Activated naive CD8-positive, alpha-beta T cell treated with anti-CD3 and anti-CD28 coated beads for 36 hours (primary cell): ENCODE measurements at places on chromosomes 1 and 21.

DNA sequence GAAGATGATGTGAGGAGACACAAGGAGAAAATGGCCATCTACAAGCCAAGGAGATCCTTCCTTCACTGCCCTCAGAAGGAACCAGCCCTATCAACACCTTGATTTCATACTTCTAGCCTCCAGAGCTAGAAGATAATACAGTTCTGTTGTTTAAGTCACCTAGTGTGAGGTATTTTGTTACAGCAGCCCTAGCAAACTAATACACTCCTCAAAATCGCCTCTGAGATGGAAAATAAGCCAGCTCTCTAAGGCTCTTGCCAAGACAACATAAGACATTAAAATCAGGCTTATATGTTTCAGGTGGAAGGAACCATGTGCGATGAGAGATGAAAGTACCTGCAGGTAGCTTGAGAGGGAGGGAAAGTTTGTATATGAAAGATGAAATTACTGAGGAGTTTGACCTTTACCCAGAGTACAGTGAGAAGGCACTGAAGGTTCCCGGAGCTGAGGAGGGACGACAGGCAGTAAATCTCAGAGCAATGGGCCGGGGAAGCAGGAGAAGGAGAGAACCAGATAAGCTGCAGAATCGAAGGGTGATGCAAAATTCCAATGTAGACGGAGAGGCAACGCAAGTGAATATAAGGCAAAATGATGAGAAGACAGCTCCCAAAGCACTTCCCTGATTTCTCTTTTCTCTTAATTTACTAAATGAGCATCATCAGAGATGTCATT lies 84.7 kb downstream of the HHIPL2 start:
- no peak for DNase-seq

DNA sequence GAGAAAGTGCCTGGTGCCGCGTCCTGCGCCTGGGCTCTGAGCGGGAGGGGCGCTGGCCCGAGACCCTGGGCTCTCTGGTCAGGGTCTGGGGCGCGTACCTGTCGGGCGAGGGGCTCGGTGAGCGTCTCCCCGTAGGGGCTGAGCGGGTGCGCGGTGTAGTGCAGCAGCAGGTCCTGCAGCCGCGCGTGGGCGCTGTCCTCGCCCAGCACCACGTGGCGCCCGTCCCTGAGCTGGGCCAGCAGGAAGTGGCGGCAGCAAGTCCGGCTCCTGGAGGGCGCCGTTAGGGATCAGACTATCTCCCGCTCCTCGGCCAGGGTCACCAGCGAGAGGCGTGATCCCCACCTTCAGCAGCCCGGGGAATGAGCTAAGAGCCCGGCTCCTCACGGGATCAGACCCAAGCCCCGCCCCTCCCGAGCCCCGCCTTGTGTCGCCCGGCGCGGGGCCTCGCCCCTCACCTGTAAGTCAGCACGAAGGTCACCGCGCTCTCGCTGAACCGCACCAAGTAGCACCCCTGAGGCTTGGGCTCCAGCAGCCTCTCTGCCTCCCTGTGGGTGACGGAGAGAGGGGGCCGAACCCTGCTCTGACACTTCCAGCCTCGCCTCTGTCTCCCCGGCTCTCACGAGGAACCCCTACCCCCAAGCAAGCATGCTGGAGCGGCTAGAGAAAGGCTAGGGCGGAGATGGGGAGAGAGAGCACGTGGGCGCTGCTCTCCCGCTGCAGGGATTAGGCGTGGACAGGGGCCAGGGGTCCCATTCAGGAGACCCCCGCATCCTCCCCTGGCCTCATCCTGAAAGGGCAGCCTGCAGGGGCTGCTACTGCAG lies 2.7 kb downstream of the SH2D2A start:
- DNase-seq = peak; percentile 80

DNA sequence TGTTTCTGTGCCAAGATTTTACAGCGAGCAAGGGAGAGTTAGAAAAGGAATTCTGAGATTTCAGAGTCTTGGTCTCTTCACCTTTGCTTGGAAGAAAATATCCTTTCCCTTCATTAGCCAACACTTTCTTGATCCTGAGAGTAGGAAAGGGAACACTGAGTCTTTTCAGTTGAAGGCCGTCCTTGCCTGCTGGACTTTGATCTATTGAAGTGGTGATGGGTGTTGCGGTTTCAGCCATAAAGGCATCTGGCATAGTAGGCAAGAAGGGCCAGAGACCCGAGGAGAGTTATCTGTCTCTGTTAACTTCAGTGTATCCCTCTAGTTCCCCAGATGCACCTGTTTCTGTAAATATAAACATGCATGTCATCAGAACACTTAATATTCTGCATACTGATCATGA lies 9.7 kb downstream of the SELE start:
- no peak for DNase-seq

GRCh38 chr1:182726912-182727311 lies 42.5 kb upstream of the RGS8 start:
- no peak for DNase-seq

DNA sequence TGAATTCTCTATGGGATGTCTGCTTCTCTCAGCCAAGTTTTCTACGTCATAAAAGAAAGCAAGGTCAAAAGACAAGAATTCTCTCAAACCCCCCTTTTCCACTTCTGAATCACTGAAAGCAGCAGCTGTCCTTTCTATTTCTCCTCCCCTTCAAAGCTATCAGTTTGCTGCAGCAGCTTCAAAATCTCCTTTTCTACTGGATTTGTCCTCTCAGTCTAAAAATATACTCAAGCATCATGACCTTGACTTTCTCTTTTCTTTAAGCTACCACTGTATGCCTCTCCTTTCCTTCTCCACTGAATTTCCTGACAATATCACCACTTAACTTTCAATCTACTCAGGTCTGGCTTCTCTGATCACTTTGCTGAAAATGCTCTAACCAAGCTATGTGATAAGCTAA lies 1.9 kb downstream of the WDR64 start:
- DNase-seq = no peak

GRCh38 chr1:21045351-21045750 lies 131.3 kb downstream of the EIF4G3 start:
- no peak for DNase-seq

- DNase-seq = no peak
These were observed 68.8 kb upstream of the RGS1 start for GRCh38 chr1:192506741-192507155.

- no peak for DNase-seq
These were observed 10.6 kb upstream of the KCNN3 start for GRCh38 chr1:154880671-154881070.
